ENCODE measurements at places on chromosomes 4 and X.

DNA sequence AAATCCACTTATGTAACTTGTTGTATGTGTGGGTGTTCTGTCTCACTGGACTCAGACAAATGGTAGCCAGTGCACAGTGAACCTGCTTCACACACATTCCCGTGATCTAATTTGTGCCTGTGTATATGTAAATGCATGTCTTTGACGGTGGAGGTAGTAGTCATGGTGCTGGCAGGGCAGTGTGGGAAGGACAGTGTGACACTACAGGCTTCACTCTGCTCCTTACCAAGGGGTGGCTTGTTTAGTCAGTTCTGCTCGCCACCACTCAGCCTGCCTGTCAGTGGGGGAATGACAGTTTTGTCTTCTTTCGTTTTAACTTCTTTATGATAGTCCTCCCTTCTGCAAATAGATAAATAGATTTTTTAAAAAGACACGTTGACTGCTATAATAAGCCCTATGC, 17.7 kb upstream of the PAQR3 start:
- no peak for DNase-seq

GRCh38 chr4:87375719-87376291, 15.2 kb downstream of the HSD17B11 start:
- no peak for DNase-seq

DNA sequence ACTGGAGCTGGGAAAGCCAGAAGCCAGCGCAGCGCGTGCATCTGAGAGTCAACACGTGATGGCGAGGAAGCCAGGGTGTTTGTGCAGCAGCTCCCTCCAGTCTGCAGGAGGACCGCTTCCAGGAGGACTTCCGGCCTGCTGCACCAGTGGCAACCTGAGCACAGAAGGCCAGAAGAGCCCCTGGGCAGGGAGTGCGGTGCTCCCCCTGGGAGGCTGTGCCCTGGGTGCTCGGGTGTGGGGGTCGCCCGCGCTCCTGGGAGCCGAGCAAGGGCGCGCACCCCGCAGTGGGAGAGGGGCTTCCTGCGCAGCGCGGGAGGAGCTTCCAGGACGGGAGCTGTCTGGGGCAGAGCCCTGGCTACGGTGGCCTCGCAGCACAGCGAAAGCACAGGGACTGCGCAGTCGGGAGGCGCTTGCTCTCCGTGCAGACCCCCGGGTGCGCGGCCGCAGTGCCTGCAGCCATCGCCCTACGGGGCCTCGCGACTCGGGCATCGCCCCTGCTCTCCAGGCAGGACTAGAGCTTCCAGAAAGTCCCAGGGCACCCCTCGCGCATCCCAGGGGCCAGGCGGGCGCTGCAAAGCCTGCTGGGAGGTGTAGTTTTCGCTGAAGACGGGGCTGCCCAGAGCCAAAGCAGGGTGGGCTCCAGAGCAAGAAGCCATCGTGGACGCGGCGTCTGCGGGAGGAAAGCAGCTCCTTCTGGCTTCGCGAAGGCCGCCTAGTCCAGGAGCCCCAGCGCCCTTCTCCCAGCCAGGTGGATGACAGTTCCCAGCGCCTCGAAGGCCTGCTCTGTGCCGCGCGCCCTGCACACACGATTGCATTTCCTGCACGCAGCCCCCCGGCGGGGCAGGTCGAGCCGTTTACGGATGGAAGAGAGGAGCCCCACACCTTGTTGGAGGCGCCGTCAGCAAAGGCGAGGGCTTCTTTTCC, 24.1 kb upstream of the WFS1 start:
- DNase-seq = no peak

DNA sequence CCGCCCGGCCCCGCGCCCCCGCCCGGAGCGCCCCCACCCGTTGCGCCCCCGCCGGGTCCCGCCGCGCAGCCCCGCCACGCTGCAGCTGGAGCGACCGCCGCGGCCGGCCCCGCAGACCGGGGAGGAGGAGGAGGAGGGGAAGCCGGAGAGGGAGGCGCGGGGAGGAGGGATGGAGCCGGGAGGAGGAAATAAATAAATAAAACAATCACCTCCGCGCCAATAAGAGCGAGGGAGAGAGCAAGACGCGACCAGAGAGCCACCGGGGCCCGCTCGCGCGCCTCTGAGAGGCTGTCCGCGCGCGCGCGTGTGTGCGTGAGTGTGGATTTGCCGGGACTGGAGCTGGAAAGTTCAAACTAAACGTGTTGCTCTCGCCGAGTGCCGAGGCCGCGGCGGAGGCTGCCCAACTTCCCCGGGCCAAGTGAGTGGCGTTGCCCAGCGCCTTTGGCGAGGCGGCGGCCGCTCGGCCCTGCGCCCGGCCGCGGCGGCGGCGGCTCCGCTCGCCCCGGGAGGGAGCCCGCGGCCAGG, 2184.4 kb upstream of the TENM3 start:
- DNase-seq = no peak

DNA sequence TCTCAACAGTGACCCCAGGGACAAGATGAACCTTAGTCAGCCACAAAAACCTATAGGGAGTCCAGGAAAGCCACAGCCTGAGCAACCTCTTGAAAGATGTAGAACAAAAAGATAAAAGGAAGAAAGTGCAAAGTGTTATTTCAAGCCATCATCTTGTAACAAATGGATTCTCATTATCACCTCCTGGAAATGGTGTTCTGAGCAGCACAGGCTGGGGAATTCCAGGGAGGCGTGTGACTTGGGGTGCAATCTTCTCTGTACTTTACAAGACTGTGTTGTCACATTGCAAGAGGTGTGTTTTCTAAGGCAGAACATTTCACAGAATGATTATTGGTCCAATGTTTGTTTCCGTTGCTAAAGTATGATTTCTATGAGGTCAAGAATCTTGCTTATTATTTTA, 214.0 kb downstream of the DHRSX start:
- DNase-seq = no peak

DNA sequence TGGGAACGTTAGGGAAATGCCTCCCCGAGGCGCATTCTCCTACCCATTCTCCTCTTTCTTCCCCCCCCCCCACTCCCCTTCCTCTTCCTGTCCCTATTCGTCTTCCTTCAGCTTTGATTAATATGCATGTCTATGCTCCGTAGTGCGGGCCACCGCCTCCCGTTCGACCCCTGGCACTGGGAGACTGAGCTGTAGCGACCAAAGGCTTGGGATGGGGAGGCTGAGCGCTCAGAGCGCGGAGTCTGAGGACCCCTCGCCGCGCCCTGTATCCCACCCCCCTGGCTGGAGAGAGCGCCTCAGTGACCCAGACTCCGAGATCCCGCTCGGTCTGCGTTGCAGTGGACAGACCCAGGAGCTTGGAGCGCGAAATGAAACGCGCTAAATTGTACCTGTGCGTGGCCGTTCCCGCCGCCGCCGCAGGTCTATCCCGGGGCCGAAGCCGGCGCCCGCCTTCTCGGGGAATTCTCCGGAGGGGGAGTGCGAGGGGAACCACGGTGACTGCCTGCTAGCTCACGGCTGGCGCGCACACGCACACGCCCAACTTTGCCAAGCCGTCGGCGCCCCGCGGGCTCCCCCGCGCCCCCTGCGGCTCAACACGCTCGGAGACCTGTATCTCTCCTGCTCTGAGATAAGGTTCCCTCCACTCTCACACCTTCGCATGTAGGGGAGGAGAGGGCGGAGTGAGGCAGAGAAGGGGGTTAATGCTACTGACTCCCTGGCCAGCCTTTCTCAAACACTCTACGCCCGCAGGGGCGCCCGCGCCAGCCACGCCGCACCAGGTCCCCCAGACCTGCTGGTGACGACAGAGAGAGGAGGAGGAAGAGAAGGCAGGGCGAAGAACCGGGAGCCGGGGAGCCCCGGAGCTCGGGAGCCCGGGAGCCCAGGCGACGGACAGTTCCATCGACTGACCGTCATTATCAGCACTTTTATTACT, 1.5 kb upstream of the PTCHD1 start:
- no peak for DNase-seq

- DNase-seq = no peak
These were observed 29.7 kb downstream of the OFD1 start for GRCh38 chrX:13764281-13764680.

- no peak for DNase-seq
These were observed 561.4 kb downstream of the ZIC3 start for GRCh38 chrX:138127314-138127713.

DNA sequence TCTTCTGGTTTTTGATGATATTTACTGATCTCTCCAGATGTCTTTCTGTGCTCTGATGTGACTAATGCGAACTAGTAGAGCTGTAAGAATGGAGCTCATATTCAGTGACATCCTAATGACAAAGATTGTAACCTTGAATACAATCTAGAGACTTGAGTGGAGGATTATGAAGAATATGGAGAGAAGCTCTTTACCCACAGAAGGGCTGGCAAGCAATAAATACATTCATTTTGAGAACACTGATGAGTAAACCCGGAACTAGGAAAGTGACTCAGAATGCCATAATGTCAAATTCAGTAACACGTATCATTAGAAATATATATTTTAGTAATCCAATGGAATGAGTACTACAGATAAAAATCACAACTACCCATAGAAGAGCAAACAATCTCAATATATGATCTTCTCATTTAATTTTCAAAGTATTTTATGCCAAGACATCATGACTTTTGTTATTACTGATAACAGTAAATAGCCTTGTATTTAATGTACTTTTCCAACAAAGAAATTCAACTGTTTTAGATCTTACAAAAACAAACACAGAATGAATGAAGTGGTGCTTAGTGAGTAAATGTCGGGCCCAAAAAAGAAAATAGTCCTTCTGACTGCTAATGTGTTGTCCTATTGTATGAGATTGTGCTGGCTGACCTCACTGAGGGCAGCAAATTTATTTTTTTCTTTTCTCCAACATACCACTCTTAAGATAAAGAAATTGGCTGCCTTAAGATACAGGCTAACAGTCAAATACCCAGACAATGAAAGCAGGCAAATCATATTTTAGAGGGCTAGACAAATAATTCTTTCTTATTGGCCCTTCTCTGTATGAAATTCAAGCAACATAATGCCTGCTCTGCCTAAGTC, 49.2 kb upstream of the HDAC8 start:
- DNase-seq = no peak

DNA sequence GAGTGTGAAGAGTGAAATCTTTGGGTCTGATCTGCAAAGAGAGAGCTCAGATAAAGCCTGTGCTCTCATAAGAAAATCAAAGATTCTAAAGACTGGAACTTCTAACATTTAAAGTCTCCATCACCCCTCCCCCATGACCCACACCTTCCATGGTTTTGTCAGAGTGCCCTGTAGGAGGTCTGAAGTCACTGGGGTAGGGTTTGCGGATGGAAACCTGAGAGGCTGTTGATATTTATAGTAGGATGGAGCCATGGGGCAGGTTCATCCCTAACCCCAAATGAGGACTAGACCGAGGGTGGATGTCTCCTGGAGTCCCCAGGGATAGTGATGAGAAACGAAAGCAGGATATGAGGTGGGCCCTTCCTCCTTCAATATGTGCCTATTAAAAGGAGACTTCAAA, 28.4 kb upstream of the NLGN4X start:
- DNase-seq = no peak

- no peak for DNase-seq
These were observed 145.1 kb upstream of the HCCS start for GRCh38 chrX:10966057-10966456.

GRCh38 chrX:10259716-10260115, 102.9 kb downstream of the CLCN4 start:
- no peak for DNase-seq

GRCh38 chr4:16238327-16238726, 12.1 kb upstream of the TAPT1 start:
- DNase-seq = no peak

- no peak for DNase-seq
These were observed 975.9 kb downstream of the STIM2 start for GRCh38 chr4:27836523-27836922.

GRCh38 chr4:123976285-123976684, 579.7 kb downstream of the SPRY1 start:
- no peak for DNase-seq
